ENCODE measurements at places on chromosomes 3 and 15.

- no peak for DNase-seq
These were observed 27.6 kb downstream of the LMCD1 start for GRCh38 chr3:8529181-8529637.

GRCh38 chr15:101523560-101523940, 34.0 kb upstream of the PCSK6 start:
- no peak for DNase-seq

- no peak for DNase-seq
These were observed 228.0 kb downstream of the UACA start for GRCh38 chr15:70535071-70535954.

- DNase-seq = peak; percentile 29
These were observed 1.0 kb downstream of the LRRC3B start for GRCh38 chr3:26623419-26624208.

- no peak for DNase-seq
These were observed 73.3 kb downstream of the CSNK1G1 start for GRCh38 chr15:64282701-64283100.

DNA sequence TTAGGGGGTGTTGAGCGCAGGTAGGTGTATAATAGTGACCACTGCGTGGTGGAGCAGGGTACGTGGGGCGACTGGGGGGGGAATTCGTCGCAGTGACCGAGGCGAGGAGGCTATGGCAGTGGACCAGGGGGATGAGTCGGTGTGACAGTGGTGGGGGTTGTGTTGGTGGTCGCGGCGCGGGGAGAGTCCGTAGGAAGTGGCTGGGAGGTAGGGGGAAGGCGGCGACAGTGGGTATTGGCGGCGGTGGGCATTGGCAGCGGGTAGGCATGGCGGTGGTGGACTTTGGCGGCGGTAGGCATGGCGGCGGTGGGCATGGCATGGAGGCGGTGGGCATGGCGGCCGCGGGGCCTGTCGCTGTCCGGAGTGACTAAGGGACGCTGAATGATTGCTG, 739 bp downstream of the SNRPN start:
- peak; percentile 6 for DNase-seq

- DNase-seq = no peak
These were observed 16.2 kb downstream of the LCMT2 start for GRCh38 chr15:43314171-43314570.

DNA sequence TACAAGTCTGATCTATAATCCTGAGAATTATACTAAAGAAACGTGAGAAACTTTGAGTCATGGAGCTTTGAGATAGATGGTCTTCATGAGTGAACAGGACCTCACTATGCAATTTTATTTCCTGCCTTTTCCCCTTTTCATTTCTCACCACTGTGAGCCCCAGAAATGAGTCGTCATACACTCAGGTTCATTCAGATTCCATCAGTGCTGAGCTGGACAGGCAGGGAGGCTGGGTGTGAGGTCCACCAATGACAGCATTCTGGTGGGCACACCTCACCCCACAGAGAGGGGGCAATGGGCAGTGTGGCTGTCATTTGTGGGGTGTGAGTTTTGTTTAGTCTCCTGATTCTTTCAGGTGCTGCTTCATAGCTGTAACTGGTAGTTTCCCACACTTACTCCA, 16.9 kb downstream of the TIGIT start:
- DNase-seq = no peak

GRCh38 chr3:102748646-102749045, 313.8 kb downstream of the ZPLD1 start:
- DNase-seq = no peak

- no peak for DNase-seq
These were observed 100.4 kb downstream of the MYO5A start for GRCh38 chr15:52428297-52428696.

- DNase-seq = no peak
These were observed 132.7 kb downstream of the SLC25A26 start for GRCh38 chr3:66353530-66353929.

DNA sequence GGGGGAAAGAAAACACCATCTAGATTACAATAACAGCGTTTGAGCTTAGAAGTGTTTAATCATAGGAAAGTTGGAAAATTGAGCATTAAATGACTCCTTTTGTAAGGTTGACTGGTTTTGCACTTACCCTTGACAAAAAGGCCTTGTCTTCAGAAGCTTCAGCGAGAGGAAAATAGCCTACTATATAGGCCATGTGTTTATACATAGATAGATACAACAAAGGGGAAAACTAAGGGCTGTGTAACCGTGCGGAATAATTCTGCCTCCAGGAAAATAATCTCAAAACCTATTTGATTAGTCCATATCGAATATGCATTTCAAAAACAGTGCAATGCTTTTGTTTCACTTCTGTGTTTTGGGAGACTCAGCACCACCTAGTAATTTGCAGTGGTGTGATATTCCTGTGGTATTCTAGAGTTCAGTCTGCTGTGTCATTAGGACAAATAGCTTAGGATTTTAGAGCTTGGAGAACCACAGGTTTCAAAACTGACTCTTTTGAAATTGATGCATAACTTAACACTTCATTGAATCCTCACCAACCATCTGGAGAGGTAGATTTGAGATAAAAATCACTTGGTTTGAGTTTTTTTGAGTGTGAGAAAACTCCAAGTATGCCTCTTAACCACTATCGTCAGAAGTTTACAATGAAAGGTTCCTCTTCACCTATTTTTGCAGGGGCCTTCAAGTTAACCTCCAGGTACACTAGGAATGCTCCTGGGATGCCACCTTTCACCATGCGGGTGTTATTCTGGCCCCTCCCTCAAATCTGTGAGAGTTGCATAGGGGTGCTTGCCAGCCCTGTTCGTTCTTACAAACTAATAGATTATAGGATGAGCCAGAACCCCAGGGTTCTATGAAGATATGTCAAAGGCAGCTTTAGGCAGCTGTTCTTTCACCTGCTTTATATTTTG, 1.9 kb downstream of the ARHGAP31 start:
- DNase-seq = no peak

- DNase-seq = no peak
These were observed 48.8 kb upstream of the PLSCR5 start for GRCh38 chr3:146653978-146654377.

DNA sequence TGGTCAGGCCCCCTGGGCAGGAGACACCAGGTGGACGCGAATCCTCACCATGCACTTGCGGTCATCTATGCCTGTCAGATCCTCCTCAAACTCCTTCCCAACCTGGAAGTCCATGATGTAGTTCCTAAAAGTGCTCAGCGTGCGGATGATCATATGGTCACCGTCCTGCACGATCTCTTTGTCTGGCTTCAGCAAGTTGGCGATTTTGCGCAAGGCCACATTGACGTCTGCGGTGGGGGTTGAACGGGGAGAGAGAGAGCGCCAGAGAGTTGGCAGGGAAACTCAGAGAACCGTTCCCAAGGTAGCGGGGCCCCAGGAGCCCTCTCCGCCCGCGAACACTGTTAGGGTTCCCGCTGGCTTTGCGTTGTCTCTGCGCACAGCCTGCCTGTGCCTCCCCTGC, 809 bp downstream of the RBP1 start:
- peak; percentile 41 for DNase-seq

DNA sequence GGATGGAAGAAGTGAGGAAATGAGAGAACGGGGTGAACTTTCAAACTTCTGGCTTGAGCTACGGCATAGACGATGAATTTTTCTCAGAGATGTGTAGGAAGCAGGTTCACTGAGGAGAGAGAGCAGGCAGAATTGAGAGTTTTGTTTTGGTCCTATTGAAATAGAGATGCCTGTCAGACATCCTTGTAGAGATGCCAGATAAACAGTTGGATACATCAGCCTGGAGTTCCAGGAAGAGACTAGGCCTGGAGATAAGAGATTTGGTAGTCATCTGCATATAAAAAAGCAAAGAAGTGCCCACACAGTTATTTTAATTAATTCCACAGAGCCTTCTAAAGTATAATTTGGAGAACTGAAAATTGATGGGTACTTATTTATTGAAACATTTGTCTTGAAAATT, 495.6 kb downstream of the IL5RA start:
- no peak for DNase-seq

DNA sequence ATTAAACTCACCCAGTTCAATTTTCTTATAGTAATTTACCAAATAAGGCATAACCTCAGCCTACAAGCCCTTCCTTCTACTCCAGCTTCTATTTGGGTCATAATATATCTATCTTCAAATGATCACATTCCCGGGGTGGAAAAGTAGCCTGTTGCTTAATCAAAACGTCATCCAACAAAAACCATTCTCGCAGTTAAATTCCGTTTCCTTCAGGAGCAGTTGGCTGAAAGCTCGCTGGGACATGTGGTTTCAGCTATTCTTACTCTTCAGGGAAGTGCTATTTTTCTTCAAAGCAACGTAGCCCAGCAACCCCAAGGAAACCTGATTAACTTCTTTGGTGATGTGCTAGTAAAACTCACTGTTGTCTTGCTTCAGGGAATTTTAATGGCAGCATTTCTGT, 59.6 kb downstream of the MAGI1 start:
- DNase-seq = no peak

GRCh38 chr3:43185274-43185982, 79.5 kb upstream of the POMGNT2 start:
- DNase-seq = no peak

DNA sequence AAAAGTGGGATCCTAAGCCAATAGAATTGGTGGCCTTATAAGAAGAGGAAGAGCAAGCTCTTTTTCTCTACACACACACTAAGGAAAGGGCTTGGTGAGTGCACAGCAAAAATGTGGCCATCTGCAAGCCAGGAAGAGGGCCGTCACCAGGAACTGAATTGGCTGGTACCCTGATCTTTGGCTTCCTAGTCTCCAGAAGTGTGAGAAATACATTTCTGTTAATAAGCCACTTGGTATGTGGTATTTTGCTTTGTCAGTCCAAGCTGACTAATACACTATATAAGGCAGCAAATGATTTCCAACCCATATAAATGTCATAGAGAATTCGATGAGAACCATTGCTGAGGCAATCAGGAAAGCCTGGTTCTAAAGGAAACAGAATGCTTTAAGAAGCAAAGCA, 816.3 kb upstream of the SEMA6D start:
- no peak for DNase-seq

DNA sequence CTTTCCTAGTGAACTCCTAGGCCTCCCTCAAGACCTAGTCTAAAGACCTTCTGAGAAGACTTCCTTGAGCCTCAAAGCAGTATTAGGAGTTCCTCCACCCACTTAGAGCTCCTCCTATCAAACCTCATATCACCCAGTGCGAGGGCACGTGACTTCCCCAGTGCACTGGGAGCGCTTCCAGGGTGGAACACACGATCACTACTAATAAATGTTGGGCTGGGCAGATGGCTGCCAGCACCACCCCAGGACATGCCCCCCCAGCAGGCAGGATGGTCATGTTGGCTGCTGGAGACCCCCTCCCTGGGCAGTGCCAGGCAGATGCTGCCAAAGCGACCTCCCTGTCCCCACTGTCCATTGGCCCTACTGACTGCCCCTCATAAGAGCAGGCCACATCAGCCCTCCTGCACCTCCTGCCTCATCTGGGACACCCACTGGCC, 8.5 kb upstream of the PLXND1 start:
- DNase-seq = no peak

- no peak for DNase-seq
These were observed 11.8 kb upstream of the CDV3 start for GRCh38 chr3:133561679-133562078.

DNA sequence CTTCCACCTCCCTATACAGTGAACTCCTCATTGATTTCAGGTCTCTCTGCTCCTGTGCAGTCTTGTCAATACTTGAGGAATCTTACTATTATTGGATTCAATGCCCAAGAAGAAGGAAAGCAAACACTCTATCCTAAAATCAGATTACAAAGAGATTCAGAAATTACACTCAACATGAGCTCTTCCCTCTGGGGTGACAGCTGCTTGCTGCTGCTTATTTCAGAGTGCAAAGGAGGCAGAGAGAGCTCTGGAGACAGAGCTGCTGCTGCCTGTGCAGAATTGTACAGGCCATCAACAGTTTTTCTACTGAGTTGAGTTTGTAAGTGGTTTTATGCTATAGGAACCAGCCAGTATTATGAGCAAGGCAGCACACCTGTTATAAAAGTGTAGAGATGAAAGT, 7.1 kb downstream of the RYR3 start:
- no peak for DNase-seq

DNA sequence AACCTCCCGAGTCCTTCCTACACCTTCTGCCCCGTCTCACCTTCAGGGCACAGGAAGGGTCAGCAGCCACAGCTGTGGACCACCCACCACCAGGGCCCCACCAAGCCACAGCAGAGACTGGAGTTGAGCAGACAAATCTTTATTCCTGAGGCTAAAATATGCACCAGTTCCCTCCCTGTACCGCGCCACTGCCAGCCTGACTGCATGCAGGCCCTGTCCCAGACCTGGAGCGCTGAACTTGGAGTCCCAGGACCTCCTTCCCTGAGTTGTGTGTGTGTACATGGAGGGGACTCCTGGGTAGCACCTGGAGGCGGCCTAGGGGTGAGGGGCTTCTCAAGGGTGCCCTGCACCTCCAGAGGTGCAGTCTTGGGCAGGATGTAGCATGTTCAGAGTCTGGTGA, 4.0 kb upstream of the TMEM89 start:
- no peak for DNase-seq

- no peak for DNase-seq
These were observed 367.9 kb upstream of the PROK2 start for GRCh38 chr3:72152551-72153476.

GRCh38 chr15:63176302-63176701, 13.1 kb upstream of the RAB8B start:
- no peak for DNase-seq

DNA sequence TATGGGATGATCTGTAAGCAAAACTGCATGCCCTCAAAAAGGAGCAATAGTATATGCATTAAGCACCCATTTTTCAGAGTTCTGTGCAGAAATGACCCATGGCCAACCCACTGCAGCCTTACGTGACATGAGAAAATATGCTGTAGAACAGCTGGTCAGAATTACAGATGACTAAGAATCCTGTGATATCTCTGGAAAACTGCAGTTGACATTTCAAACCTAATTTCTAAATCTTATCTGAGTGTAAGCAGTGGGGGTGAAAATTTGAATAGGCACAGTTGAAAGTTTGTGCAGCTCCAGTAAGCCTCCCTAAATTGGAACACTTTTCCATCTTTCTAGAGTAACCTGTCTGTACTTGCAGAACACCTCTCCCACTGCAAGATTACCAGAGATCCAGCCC, 28.7 kb upstream of the COL6A6 start:
- no peak for DNase-seq

GRCh38 chr3:13346481-13347389, 73.4 kb downstream of the NUP210 start:
- DNase-seq = no peak

DNA sequence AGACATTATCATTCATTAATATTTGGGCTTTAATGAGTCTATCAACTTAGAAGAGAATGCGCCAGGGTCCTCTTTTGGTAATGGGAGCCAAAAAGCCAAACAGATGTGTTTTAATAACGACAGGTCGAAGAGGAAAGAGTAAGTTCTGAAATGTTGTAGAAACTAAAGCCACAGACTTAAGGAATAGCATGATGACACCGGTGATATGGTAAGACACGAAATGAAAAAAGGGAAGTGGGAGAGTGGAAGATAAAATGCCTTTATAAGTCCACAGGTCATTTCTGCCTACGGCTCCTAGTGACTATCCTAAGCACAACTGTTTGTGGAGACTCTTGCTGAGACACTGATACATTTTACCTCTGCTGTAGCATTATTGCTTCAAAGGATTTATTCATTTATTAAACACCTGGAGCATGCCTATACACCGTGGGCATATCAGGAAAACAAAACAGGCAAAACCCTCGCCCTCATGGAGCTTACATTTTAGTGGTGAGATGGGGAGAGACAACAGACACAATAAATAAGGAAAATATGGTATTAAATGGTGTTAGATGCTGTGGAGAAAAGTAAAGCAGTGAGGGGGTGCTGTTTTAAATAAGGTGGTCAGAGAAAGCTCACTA, 11.7 kb upstream of the CD47 start:
- DNase-seq = no peak

Data from nephron progenitor cell (in vitro differentiated cells).